ENCODE measurements at places on chromosomes 7 and 10.

- no peak for DNase-seq
These were observed 186.8 kb downstream of the ETV1 start for GRCh38 chr7:13802651-13803050.

GRCh38 chr10:32481606-32482005, 35.7 kb downstream of the CCDC7 start:
- DNase-seq: no peak

GRCh38 chr7:1541431-1542162, 11.1 kb downstream of the MAFK start:
- no peak for DNase-seq

- no peak for DNase-seq
These were observed 176.6 kb upstream of the TNS3 start for GRCh38 chr7:47758546-47758945.

DNA sequence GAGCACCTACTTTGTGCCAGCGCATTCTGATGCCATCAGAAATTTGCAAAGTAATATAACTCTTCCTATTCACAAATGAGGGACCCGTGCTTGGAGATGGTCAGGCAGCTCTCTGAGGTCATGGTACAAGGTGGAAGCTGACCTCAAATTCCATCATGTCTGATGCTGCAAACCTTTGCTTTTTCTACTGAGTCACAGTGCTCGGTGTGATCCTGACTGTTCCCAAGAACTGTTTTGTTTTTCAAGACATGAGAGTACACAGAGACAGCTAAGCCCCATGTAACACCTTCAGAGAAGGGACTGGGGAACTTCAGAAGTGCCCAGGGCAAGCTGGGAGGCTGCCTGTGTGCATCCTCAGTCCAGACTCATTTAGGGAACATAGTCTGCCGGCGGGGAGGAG, 111.3 kb downstream of the FRMD4A start:
- no peak for DNase-seq

GRCh38 chr7:158050978-158051651, 536.5 kb downstream of the PTPRN2 start:
- no peak for DNase-seq
